ENCODE measurements at places on chromosomes 1 and 21.

- DNase-seq = no peak
Observed at GRCh38 chr1:7641587-7642417, 129.3 kb upstream of the VAMP3 start.

- no peak for DNase-seq
Observed at GRCh38 chr1:156801409-156802121, 15.1 kb downstream of the SH2D2A start.

DNA sequence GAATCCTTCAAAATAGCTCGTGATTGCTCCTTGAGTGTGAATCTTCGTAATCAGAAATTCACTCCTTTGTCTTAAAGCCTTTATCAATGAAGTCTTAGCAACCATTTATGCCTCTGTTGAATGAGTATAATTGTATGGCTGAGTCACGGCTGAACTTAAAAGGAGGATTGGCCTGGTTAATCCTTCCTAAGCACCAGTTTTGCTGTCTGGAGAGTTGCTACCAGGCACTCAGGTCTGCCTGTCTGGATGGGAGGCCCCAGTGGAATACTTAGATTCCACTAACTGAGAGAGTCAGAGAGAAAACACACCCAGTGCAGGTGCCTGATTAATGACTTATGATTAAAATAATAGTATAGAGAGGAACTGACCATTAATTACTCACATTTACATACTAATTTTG lies 7.6 kb upstream of the HHAT start:
- DNase-seq = no peak

DNA sequence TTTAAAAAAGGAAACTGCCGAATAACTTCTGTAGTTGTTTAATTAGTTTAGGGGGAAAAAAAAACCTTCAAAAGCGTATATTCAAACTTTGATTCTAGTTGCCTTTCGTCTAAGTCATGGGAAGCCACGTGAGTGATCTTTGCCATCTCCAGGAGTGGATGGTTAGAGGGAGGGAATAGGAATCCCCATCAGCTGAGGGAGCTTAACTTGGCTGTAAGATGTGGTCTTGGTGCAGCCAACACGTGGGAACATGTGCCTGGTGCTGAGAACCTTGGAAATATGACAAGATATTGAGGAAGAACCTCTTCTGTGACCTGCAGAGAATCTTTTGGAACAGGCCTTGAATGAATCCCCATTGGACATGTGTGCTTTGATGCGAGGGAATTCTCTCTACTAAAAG lies 1.7 kb downstream of the BACE2 start:
- no peak for DNase-seq

- no peak for DNase-seq
Observed at GRCh38 chr1:77164434-77164944, 54.7 kb downstream of the PIGK start.

DNA sequence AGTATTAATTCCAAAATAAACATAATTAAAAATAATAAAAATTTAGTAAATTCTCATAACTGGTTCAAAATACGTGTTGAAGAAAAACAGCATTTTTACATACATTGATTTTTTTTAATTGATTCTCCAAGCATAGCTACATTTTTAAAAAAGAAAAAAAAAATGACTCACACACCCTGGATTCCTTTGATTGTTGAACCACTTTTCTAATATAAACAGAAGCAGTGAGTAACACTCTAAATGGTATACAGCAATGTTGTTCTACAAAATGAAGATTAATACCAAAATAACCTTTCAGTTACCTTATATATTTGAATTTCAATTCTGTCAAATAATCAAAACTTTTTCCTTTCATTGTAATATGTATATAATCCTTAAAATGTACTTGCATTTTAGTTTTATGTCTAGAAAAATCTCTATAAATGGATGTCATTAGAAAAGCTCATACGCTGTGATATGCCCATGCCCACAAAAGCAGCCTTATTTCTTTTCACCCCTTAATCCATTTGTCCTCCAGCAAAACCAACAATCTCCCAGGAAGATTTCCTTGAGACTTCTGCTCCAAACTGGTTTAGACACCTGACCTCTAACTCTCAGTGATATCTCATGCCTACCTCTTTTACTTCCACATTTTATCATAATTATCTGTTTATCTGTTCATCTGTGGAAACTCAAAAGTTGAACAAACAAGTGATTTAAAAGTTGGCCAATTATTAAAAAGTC lies 246.4 kb upstream of the NR5A2 start:
- no peak for DNase-seq

DNA sequence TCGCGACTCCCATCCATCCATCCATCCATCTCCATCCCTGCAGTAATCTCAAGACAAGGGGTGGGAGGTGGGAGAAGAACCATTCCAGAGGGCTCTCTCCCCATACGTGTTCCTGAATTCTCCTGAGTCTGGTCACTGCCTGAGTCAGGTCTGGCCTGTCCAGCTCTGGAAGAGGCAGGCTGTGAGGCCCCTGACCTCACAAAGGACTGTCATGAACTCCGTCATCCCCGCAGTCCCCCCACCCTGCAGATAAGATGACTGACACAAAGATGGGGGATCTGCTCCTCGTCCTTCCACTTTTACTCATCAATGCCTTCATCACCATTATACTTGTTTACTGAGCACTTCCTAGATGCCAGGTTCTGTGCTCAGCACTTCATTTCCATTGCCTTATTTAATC lies 1.6 kb upstream of the MAP7D1 start:
- no peak for DNase-seq

- DNase-seq = no peak
Observed at GRCh38 chr1:26218906-26219494, 15.0 kb upstream of the CEP85 start.

DNA sequence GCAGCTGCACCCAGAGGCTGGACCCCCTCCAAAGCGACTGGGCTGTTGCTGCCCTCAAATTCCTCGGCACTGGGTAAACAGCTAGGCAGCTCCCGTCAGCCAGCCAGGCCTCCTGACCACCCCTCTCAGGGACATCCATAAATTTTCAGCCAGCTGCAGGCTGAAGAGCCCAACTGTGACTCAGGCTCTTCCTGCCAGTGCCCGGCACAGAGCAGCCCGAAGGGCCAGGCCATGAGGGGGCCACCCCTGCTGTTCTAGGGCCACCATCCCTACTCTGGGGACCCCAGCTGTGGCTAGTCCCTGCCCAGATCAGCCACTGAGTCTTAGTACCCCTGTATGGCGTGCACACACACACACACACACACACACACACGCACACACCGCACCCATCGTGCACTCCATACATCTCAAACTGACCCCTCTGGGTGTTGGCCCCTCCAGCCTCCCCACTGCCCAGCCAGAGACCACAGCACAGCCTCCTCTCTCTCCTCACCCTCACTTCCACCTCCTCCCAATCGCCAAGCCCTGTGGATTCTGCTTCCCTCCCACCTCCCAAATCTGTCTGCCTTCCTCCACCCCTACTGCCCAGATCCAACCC lies 6.2 kb upstream of the LAPTM5 start:
- DNase-seq = no peak

DNA sequence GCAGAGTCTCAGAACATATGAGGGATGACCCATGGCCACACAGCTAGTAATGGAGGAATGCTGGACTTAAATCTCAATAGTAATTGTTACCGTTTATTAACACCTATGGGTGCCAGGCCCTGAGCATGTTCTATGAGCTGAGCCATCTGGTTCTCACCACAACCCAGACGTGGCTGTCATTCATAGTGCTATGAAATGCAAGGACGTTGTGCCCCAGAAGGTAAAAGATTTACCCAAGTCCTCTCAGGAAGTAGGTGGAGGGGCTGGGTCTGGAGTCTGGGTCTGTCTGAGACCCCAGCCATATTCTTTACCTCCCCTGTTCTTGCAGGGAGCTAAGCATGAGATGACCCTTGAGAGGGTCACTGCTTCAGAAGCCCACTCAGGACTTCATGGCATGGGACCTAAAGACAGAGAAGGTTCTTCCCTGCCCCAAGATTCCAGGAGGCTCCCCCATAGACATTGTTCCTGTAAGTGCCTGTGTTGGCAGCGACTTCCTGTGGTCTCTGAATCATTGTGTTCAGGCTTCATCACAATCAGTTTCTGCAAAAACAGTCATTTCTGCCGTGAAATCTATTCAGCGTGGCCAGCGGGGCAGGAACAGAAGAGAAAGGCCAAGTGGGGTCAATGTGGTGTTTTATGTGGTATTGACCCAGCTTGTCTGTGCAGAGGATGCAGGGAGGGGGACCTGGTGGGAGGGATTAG lies 475.4 kb downstream of the PTPRU start:
- DNase-seq = no peak

GRCh38 chr1:241357366-241358340 lies 648 bp upstream of the RGS7 start:
- DNase-seq = no peak

GRCh38 chr1:235943581-235944114 lies 76.9 kb upstream of the LYST start:
- no peak for DNase-seq

- peak; percentile 63 for DNase-seq
Observed at GRCh38 chr1:220301630-220302029, 29.4 kb upstream of the RAB3GAP2 start.

GRCh38 chr1:50266509-50266908 lies 156.7 kb downstream of the DMRTA2 start:
- peak; percentile 95 for DNase-seq

GRCh38 chr1:110872745-110873720 lies at the start of gene CD53:
CD53 (plus strand) TSS chr1:110873148; CDS start chr1:110891409, 18,261 bp downstream.
- DNase-seq = peak; percentile 92

- no peak for DNase-seq
Observed at GRCh38 chr1:196640976-196641375, 10.9 kb upstream of the CFH start.

DNA sequence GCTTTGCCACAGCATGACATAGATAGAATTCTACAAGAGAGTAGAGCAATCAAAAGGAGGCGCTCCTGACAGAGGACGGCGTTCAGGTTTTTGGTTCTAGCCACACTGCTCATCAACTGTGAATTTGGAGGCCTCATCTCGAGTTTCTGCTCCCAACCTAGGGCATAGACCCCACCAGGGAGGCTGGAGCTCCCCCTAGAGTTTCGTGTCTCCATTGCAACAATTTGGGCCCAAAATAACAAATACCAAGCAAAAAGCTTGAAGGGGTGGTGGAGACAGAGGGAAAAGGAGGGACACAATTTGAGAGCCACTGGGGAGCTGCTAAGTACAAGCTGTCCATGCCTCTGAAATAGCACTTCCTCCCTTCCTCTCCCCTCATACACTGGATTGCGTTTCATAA lies 297.0 kb downstream of the GPATCH2 start:
- DNase-seq = peak; percentile 66

Data from OCI-M1 (cell line).